ENCODE measurements at places on chromosomes 7 and 10.

- no peak for DNase-seq
These were observed 106.1 kb downstream of the SND1 start for GRCh38 chr7:127758105-127758504.

DNA sequence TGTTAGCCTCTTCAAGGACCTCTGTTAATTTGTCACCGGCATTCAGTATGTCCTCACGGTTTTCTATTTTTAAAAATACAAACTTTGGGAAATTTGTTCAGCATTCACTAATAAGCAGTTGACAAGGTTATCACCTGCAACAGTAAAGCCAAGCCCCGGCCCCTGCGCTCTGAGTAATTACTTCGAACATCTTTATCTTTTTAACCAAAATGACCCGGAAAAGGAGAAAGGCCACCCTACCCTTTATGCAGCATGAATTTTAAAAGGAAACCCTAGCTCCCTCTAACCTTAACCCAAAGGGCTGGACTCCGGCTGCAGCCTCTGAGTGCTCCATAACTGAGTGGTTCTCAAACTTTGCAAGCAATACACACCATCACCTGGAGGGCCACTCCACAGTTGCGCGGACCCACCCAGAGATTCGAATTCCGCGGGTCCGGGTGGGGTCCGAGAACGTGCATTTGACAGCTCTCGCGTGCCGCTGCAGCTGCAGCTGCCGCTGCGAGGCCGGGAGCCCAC, 940 bp downstream of the NSMCE4A start:
- no peak for DNase-seq

- peak; percentile 41 for DNase-seq
These were observed 46.6 kb downstream of the LRRN3 start for GRCh38 chr7:111137296-111138192.

- no peak for DNase-seq
These were observed 47.7 kb downstream of the EGFR start for GRCh38 chr7:55066524-55066923.

DNA sequence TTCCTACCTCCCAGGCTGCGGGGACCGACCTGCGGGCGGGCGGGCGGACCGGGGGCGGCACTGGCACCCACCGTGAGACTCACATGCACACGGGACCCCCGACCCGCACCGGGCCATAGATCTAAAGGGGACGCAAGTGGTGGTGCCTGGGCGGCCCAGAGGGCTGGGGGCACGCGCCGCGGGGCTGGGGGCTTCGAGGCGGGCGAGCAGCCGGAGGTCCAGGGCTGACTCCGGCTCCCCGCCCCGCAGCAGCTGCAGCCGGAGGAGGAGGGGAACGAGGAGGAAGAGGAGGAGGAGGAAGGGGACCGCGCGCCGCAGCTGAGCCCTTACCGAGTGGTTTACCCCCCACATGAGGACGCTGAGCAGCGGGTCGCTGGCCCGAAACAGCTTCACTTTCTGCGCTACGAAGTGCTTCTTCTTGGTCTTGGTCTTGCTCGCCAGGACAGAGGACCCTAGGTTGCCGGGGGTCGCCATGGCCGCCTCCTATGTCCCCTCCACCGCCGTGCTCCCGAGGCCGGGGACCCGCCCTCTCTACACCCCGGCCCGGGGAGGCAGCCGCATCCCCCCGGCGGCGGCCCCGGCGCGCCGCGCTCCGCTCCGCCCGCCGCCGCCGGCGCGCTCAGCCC, 412 bp downstream of the PIP4K2A start:
- DNase-seq: peak; percentile 53

GRCh38 chr10:17643339-17643754, 604 bp upstream of the STAM start:
- DNase-seq: no peak

DNA sequence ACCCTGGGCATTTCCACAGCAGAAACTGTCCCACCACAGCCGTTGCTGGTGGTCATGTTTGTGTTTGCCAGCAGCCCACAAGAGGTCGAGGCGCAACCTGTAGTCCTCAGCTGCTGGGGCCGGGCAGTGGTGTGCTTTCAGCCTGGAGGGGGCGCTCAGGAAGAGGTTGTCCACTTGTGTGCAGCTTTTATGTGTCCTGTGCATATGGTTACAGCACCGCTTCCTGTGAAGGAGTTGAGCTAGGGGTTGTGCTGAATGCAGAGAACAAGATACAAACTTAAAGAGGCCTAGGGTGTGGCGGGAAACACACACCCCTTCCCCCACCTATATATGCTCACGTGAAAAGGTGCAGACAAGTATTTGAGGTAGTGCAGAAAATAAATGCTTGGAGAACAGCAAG, 29.5 kb upstream of the PFKFB3 start:
- DNase-seq: peak; percentile 63

- DNase-seq: no peak
These were observed 159.4 kb downstream of the PLPP4 start for GRCh38 chr10:120616311-120616911.

- DNase-seq: no peak
These were observed 699 bp downstream of the GHITM start for GRCh38 chr10:84140036-84140379.

DNA sequence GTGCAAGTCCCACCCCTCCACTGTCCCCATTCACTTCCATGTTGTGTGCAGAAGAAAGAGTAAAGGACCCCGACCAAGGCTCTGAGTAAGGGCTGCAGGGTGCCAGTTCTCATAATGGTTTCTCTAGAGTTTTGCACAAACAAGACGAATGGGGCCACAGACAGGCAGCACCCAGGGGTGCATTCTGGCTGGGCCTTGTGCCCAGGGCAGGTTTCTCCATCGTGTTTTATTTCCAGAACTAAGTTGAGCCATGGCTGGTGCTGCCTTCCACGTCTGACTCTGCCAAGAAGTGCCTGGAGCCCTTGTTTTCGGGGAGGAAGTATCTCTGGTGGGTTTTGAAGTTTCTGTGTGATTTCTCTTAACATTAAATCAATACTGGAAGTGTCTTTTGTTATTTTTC, 95.0 kb upstream of the SDK1 start:
- no peak for DNase-seq

- DNase-seq: no peak
These were observed 64.3 kb downstream of the RGS10 start for GRCh38 chr10:119478111-119478802.

DNA sequence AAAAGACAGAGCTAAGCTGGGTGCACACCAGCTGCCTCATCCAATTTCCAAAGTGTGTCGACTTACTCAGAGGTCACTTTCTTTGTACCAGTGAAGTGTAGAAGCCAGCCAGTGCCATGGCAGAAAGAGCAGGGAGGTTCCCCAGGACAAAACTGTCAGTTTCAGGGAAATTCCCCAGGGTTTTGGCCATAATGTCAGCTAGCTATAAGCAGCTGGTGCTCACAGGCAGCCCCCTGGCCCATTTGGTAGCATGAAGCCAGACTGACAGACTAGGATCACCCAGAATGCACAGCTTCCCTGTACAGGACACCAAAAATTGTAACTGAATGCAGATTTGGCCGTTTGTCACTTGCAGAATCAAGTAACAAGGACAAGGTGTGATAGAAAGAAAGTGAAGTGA, 28.6 kb downstream of the MRPL32 start:
- no peak for DNase-seq

GRCh38 chr10:46514899-46515298, 41.6 kb downstream of the GPRIN2 start:
- no peak for DNase-seq

DNA sequence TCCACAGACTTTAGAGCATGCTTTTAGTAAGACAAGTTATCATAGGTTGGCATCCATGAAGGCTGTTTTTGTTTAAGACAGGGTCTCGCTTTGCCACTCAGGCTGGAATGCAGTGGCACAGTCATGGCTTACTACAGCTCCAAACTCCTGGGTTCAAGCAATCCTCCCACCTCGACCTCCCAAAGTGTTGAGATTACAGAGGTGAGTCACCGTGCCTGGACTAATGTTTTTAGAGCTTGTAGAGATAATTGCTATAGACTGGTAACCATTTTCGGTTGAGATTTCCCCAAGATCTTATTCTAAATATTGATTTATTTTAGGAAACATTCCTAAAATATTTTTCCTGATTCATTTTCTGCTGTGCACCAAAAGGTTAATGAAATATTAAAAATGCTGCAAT, 5.4 kb upstream of the ZNF398 start:
- DNase-seq: no peak

- no peak for DNase-seq
These were observed 117.2 kb downstream of the PIP4K2A start for GRCh38 chr10:22597138-22597537.

GRCh38 chr10:13206546-13207443, 27.4 kb downstream of the UCMA start:
- DNase-seq: no peak

DNA sequence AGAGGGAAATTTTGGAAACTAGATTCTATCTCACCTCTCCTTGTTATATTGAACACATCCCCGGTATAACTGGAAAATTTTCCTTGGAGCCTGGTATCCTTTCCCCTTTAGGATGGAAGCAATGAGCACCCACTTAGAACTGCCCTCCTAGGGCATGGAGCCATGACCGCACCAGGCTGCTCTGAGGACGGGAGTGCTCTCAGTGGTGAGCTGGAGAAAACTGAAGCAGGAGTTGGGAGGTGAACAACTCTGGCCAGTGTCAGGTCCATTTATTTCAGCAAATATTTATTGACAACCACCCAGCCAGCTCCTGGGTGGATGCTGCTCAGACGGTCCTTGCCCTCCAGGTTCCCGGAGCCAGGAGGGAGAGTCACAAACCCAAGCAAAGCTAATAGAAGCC, 278.1 kb downstream of the WDR11 start:
- DNase-seq: no peak

GRCh38 chr7:43083106-43083505, 29.3 kb upstream of the HECW1 start:
- no peak for DNase-seq

GRCh38 chr10:113103131-113103840, 153.2 kb downstream of the TCF7L2 start:
- no peak for DNase-seq

- DNase-seq: no peak
These were observed 9.6 kb downstream of the ATP5F1C start for GRCh38 chr10:7797582-7797981.

GRCh38 chr10:13072339-13072738, 27.6 kb upstream of the OPTN start:
- no peak for DNase-seq

DNA sequence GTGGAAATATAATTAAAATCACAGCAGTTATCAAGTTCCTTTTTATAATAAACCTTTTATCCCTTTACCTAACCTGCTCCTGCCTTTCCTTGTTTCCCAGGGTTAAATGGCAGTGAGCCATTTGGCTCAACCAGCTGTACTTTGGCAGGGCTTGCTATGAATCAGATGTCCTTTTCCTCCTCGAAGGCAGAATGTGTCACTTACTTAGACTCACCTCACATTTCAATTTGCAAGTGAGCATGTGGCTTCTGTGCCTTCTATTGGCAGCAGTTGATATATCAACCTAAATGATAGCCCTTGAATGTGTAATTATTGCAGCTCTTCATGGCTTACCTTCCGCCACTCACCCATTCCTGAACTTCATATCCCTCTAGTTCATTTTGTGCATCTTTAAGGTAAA, 301.7 kb downstream of the CSTF2T start:
- DNase-seq: no peak

GRCh38 chr7:28681693-28682310, 269.5 kb downstream of the CREB5 start:
- no peak for DNase-seq

DNA sequence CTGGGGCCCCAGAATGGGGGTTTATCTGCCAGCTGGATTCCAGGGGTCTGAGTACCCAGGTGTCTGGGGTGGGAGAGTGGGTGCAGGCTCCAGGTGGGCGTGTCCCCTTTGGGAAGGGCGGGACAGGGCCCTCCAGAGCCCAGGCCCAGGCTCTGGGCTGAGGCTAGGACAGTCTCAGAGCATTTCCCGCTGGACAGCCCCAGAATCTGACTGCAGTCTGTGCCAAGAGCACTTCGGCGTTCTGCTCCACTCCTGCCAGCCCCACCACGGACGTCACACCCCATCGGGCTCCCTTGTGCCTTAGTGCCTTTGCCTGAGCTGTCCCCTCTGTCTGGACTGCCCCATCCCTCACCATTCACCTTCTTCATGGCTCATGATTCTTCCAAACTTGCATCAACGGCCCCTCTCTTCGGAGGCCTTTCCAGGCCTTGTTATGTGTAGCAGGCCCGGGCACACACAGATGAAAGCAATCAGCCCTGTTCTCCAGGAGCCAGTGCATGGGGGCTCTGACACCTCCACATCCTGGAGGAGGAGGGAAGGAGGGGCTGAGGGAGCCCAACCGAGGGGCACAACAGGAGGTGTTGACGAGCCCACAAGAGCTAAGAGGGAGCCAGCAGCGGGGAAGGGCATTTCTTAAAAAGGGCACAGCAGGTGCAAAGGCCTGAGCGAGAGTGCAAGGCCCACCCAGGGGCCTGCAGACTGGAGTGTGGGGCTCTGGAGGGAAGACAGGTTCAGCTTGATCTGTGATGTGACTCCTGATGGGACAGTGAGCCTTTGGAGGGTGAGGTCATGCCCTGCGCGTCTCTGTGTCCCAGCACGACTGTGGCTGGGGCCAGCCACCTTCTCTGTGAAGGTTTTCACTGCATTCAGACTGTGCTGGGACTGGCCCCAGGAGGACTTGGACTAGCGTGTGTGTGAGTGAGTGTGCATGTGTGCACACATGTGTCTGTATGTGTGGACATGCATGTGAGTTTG, 41.7 kb downstream of the GTF2IRD1 start:
- DNase-seq: no peak

DNA sequence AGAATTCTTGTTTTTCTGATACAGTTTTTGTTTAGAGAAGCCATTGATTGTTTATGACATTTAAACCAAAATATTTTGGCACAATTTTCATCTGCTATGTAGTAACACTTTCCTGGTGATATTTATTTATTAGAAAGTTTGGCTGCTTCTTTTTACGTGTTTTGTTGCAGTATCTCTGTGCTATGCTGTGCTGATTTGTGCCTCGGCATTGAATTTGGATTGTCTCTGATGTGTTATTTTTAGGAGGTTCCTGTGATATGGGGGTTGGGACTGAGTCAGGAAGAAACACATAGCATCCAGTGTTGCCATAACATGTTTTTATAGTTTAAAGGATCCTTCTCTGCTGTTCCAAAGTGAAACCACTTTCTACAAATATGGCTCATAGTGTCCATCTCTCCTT, 1197.7 kb upstream of the LRRN3 start:
- DNase-seq: no peak
